ENCODE measurements at places on chromosomes 11 and 22. TPM values are rescaled to one million over a fixed set of nuclear protein-coding genes. Genes with fewer than 3 reads are reported as not detected.

- no peak overlapping the region for H3K27ac ChIP-seq
- H3K36me3 ChIP-seq = no peaks in the 10 kb centered on the region
- peaks cover 8% of the 10 kb centered on the region for H3K4me1 ChIP-seq
- DNase-seq = no peak
- H3K4me3 ChIP-seq = no peak overlapping the region
Measured at GRCh38 chr22:22882033-22882717, 5.4 kb upstream of the IGLL5 start.

GRCh38 chr11:65362320-65362931 lies 7.9 kb downstream of the TIGD3 start:
- H3K27ac ChIP-seq = no peak overlapping the region
- no peaks in the 10 kb centered on the region for H3K36me3 ChIP-seq
- H3K4me1 ChIP-seq = peaks cover 6% of the 10 kb centered on the region
- H3K27me3 ChIP-seq = no peaks in the 10 kb centered on the region

Gene SLC22A25
- total RNA-seq = not detected

DNA sequence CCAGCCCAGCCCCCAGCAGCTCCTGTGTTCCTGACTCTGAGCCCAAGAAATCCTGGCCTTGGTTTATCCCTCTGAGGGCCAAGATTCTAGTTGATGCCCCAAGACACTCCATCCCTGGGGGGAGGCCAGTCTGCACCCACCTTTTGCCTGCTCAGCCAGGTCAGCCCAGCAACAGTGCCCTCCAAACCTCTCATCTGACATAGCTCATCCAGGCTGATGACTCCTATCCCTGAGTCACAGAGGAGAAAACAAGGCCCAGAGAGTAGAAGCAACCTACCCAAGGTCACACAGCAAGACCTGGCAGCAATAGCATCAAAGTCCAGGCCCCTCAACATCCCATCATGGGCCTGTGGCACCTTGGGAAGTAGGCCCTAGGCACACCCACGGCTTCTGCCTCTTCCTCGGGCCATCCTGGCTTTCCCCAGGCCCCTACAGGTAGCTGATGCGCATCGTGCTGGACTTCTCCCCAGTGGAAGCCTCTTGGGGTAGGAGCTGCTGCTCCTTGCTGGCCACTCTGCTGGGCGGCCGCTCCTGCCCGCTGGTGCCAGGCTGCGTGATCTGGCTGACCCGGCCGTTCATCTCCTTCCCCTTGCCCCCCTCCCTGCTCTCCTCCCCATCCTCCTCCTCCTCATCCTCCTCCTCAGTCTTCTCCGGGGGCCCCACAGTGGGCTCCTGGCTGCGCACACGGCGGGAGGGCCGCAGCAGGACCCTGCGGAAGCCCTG lies 6.0 kb downstream of the SSTR3 start:
- H3K4me3 ChIP-seq = no peak overlapping the region
- peaks cover 9% of the 10 kb centered on the region for H3K36me3 ChIP-seq
- H3K27ac ChIP-seq = no peak overlapping the region
- peaks cover 16% of the 10 kb centered on the region for H3K4me1 ChIP-seq
- DNase-seq = peak; percentile 27

Gene THY1
- not detected for total RNA-seq

Gene DEFB131B
- not detected for total RNA-seq

DNA sequence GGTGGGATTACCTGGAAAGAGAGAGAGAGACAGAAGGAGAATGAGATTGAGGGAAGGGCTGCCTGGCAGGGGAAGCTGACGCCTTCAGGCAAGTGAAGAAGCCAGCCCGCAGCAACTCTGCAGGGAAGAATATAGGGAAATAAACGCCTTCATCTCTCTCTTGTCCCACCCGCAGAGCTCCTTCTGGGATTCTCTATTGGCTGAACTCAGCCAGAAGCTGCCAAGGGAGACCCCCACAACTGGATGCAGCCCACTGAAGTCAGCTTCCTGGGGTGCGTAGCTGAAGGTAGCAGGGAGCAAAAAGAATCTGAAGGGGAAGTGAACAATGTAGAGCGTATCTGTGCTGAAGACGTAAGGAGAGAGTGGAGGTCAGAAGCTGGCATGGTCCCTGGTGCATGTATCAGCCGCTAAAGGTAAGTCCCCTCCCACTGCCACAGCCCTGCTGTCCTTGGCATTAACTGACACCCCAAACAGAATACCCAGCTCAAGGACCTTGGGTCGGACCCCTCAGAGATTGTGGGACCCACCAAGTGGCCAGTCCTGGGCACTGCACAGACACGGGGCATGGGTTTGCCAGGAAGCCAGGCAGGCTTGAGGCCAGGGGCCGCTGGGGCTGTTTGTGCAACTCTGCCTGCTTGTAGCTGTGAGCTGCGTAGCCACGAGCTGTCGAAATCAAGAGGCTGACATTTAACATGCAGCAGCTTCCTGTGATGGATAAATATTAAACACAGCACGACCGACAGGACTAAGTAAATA lies 469.9 kb downstream of the MN1 start:
- peaks cover 2% of the 10 kb centered on the region for H3K4me1 ChIP-seq
- no peak overlapping the region for H3K4me3 ChIP-seq
- peaks cover 13% of the 10 kb centered on the region for H3K27me3 ChIP-seq
- no peak for DNase-seq

DNA sequence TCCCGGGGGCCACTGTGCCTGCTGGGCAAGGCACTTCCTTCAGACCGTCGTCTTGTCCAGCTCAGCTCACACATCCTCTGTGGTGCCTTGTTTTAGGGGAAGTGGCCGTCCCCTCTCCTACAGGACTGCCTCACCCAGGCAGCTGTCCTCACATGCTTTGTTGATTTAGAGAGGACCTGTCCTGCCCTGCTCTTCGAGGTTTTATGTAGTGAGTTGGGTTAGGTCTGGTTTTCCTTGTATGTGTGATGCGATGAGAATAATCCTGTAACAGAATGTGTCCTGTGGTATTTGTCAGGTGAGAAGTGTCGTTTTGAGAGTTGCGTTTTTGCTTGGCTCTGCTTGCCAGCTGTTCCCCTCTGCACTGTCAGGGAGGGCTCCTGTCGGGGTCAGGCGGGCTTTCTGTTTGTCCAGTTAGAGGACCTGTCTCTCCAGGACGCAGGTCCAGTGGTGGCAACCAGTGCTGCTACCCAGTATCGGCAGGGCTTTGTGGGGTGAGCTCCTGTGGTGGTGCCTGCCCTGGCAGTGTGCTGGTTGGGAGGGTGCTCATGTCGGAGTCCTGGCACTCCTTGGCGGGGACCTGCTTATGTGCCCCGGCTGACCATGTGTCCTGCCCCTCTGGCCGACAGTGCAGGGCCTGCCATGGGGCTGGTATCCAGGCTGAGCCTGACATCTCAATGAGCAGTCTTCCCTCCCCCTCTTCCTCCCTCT lies 41.3 kb downstream of the MUC6 start:
- no peak overlapping the region for H3K4me3 ChIP-seq
- H3K4me1 ChIP-seq = peaks cover 8% of the 10 kb centered on the region
- H3K27me3 ChIP-seq = no peaks in the 10 kb centered on the region
- peaks cover 9% of the 10 kb centered on the region for H3K36me3 ChIP-seq

DNA sequence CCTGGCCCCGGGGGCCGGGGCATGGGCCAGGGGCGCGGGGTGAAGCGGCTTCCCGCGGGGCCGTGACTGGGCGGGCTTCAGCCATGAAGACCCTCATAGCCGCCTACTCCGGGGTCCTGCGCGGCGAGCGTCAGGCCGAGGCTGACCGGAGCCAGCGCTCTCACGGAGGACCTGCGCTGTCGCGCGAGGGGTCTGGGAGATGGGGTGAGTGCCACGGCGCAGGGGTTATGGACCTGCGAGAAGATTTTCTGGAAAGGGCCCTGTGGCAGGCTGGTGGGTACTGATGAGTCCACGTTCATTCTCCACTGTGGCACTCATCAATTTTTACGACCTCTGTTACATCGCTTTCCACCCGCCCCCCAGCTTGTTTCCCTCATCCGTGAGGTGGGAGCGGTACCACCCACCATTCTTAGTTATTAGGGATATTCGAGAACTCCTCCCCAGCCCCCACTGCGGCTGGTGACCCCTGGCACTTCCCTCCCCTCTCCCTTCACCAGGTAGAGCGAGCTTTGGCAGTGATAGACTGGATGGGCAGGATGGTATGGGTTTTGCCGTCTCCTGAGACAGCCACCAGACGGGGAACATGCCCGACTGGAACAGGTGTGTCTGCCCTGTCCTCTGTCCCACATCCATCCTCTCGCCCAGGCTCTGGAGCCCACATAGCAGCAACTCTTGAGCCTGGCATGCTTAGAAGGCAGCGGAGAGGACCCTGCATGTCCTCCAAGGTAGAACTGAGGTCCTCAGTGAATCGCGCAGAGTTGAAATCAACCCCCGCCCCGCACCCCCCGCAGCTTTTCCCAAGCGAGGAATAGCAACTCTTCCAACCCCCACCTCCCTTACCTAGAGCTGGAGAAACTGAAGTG lies 562 bp downstream of the DGAT2 start:
- no peak for DNase-seq
- H3K36me3 ChIP-seq = no peaks in the 10 kb centered on the region
- no peak overlapping the region for H3K27ac ChIP-seq

- H3K4me1 ChIP-seq = peaks cover 2% of the 10 kb centered on the region
- peaks cover 44% of the 10 kb centered on the region for H3K27me3 ChIP-seq
- H3K4me3 ChIP-seq = no peak overlapping the region
- H3K36me3 ChIP-seq = peaks cover 2% of the 10 kb centered on the region
- H3K27ac ChIP-seq = no peak overlapping the region
Measured at GRCh38 chr11:110087812-110088534, 5.2 kb upstream of the ZC3H12C start.

DNA sequence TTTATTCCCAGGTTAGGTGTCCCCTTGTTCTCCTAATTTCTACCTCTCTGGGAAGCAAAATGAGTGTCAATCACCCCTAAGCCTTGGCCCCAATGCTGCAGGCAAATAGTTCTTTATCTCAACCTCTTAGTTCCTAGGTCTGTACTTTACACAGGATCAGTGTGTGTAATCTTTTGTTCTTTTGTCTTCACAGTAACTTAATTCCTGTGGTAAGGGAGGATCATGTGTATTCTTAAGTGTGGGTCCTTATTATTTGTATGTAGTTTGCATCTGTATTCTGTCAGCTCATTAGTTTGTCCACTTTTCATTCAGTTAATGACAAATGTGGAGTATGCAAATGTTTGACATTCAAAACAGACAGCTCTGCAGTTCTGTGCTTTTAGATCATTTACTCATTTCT lies 166.7 kb downstream of the FAT3 start:
- H3K4me1 ChIP-seq = no peaks in the 10 kb centered on the region
- no peak overlapping the region for H3K27ac ChIP-seq
- H3K4me3 ChIP-seq = no peak overlapping the region
- H3K36me3 ChIP-seq = no peaks in the 10 kb centered on the region
- H3K27me3 ChIP-seq = no peaks in the 10 kb centered on the region
- no peak for DNase-seq

Gene RTN4RL2
- 1.6 TPM for total RNA-seq

GRCh38 chr11:116396331-116396730 lies 376.5 kb downstream of the BUD13 start:
- no peak overlapping the region for H3K27ac ChIP-seq
- no peaks in the 10 kb centered on the region for H3K36me3 ChIP-seq
- no peaks in the 10 kb centered on the region for H3K27me3 ChIP-seq
- H3K4me1 ChIP-seq = no peaks in the 10 kb centered on the region
- DNase-seq = no peak

DNA sequence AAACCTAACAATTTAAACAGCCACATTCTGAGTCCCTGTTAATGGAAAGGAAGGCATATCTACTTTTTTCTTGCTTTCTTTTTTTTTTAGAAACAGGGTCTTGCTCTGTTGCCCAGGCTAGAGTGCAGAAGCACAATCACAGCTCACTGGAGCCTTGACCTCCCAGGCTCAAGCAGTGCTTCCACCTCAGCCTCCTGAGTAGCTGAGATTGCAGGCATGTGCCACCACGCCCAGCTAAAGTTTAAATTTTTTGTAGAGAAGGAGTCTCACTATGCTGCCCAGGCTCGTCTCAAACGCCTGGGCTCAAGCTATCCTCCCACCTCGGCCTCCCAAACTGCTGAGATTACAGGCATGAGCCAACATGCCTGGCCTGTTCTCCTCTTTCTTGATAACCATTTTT lies 25.4 kb downstream of the ARFGAP3 start:
- no peak overlapping the region for H3K4me3 ChIP-seq
- peaks cover 6% of the 10 kb centered on the region for H3K4me1 ChIP-seq
- DNase-seq = no peak
- no peaks in the 10 kb centered on the region for H3K27me3 ChIP-seq

DNA sequence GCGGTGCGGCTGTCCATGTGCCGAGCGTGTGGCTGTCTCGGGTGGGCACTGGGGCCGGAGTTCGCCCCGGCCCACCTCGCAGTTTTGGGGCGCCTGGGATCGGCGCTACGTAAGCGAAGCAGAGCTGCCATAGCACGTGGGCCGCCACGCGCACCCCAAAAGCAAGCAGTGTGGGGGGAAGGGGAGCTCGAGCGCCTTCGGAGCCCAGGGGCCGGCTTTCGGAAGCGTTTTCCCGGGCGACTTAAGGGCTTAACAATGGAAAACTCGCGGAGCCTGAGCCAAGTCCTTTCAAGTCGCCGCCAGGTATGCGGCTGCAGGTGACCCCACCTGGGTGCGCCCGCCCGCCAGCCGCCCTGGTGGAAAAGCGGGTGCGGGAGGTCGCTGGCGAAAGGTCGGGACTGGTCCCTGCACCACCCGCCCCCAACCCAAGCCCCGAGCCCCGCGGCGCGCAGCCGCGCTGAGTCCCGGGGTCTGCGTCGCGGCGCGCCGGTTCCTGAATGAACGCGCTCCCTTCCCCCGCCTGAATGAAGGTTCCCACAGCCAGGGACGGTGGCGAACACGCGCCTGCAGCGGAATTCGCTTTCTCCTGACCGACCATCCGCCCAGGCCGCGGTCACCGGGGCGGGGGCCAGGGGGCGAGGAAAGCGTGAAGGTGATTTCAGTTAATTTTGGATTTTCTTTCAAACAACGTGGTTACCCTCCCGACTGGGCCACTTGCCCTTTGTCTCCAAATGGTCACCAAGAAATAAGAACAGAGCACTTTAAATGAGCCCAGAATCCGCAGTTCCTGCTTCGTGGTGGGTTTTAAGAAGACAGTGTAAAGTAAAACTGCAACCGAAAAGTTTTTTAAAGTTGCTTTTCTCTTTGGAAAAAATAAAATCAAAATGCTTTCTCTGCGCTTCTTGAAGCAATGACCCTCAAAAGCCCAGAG lies 2.8 kb upstream of the CCND1 start:
- DNase-seq = no peak
- peaks cover 67% of the 10 kb centered on the region for H3K27me3 ChIP-seq
- H3K27ac ChIP-seq = peak overlapping the region; percentile 72
- H3K4me1 ChIP-seq = peaks cover 14% of the 10 kb centered on the region

Gene ASPHD2
- 9.3 TPM for total RNA-seq

DNA sequence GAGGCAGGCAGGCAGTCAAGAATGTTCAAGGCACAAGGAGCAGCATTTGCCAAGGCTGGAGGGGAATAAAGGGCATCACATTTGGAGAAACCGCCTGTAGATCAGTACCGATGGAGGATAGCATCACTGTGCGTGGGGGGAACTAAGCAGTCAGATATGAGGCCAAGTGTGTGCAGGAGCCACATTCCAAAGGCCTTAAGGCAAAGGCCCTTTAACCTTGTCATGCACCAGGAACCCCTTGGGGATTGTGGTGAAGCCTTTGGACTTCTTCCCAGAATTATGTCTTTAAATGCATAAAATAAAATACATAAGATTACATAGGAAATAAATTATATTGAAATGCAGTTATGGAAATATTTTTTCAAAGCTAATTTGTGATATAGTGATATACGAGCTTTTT lies 532.1 kb downstream of the BUD13 start:
- H3K4me1 ChIP-seq = no peaks in the 10 kb centered on the region
- no peak for DNase-seq
- no peak overlapping the region for H3K4me3 ChIP-seq
- peaks cover 1% of the 10 kb centered on the region for H3K27me3 ChIP-seq

- no peaks in the 10 kb centered on the region for H3K36me3 ChIP-seq
- no peaks in the 10 kb centered on the region for H3K4me1 ChIP-seq
- H3K27me3 ChIP-seq = peaks cover 13% of the 10 kb centered on the region
- no peak for DNase-seq
- H3K4me3 ChIP-seq = no peak overlapping the region
Measured at GRCh38 chr11:111082664-111083063, 162.9 kb upstream of the POU2AF2 start.
